ENCODE measurements at places on chromosomes 12 and 14.

DNA sequence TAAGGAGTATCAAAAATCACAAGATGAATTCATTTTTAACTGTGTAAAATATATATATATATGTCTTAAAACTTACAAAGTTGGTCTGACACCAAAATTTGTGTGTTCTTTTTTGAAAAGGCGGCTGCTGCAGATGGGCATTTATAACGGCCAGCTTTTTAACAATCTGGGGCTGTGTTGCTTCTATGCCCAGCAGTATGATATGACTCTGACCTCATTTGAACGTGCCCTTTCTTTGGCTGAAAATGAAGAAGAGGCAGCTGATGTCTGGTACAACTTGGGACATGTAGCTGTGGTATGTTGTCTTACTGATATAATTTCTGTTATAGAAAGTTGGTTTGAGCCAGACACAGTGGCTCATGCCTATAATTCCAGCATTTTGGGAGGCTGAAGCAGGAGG lies 47.0 kb downstream of the TTC8 start:
- DNase-seq = no peak

DNA sequence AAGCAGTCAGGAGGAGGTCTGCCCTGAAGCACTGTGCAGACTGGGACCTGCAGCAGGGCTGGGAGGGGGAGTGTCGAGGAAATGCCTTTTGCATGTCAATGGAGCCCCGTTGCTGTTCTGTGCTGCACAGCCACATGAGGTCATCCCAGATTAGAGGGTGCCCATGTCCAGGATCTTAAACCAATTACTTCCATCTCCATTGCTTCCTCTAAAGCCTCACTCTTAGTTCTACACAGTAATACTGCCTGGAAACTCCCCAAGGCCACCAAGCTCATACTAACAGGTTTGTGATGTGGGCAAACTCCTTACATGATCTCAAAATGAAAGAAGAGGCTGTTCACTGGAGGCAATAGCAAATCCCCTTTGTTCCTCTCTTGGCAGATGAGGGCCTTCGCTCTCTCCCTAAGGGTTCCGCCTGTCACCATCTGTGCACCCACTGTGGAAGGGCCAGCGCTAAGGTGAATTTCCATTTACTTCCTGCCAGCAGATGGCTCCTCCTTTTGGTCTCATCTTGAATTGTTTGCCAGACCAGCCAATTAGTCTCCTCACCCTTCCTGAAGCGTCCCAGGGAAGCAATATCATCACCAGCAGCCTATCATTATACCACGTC lies 35.4 kb upstream of the LTA4H start:
- peak; percentile 29 for DNase-seq

- DNase-seq = peak; percentile 98
Measured at GRCh38 chr12:45727301-45727979, 2.1 kb upstream of the ARID2 start.

DNA sequence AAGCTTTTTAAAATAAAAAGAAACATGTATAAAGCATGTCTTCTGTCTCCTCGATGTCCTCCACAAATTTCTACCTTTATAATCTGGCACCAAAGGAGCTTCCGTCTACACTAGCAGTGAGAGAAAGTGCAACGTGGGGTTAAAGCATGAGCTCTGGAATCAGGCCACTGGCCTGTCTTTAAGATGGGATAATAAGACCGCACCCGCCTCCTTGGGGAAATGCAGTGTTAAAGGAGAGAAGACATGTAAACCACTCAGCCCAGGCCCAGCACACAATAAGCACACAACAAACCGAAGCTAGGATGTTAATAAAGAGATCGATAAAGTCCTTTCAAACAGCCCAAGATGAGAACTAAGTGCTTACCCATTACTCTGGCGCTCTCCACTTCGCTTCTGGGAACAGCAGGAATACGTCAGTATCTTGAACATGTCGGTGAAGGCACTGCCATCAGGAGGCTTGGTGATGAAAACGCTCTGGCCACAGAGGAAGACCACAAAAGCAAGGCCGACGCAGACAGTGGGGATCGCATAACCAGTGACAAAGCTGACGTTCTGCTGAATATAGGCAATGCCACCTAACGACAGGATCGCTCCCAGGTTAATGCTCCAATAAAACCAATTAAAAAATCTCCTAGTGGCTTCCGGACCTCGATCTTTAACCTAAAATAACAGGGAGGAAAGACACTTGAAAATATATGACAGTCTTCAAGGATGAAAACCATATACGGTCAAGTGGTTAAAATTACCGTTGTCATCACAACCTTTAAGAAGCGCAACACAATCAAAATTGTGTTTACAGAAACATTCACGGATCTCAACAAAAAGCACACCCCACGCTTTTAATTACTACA lies 9.1 kb downstream of the SLC15A4 start:
- DNase-seq = no peak

DNA sequence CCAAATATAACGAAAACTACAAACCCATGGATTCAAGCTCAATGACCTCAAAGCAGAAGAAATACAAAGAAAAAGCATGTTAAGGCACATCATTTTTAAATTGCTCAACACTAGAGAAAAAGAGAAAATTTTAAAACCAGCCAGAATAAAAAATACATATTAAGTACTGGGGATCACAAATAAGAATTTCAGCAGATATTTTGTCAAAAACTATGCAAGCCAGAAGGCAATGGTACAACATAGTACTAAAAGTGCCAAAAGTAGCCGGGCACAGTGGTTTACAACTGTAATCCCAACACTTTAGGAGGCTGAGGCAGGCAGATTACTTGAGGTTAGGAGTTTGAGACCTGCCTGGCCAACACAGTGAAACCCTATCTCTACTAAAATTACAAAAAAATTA lies 10.2 kb downstream of the SGPP1 start:
- peak; percentile 42 for DNase-seq

DNA sequence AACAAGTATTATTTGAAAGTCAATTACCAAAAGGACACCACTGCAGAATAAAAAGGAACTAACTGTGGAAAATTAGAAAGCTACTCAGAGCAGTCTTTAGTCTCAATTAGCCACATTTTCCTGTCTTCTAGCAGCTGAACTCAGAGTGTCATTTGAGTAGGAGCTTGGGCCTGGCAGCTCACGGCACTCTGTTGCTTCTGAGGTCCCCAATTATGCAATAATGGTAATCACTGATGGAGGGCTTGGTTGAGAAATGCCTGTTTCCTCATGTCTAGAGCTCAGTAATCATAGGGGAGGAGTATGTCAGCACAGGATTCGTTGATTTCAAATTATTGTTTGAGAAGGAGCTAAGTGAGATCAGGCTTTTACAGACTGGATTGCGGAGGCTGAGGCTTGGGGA lies 108.6 kb downstream of the VRK1 start:
- peak; percentile 23 for DNase-seq

GRCh38 chr14:20469890-20470602 lies 840 bp downstream of the PNP start:
- DNase-seq = peak; percentile 72

DNA sequence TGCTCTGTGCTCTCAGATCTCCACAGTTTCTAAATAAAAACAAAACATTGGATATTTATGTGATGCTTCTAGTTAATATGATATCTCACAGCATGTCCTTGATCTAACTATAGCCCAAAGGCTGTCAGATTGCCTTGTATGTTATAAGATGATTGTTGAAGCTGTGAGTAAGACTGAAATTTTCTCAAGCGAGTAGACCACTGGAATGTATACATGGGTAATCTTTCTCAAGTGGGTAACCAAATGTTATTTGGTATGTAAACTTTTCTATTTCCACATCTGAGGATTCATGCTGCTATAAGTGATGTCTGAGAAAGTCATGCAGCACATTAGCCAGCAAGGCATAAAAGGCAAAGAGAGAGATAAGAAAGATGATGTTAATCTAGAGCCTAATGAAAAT lies 886.7 kb downstream of the NRXN3 start:
- DNase-seq = peak; percentile 27

All from fibroblast of pulmonary artery (primary cell).